ENCODE measurements at places on chromosomes 6 and 20.

DNA sequence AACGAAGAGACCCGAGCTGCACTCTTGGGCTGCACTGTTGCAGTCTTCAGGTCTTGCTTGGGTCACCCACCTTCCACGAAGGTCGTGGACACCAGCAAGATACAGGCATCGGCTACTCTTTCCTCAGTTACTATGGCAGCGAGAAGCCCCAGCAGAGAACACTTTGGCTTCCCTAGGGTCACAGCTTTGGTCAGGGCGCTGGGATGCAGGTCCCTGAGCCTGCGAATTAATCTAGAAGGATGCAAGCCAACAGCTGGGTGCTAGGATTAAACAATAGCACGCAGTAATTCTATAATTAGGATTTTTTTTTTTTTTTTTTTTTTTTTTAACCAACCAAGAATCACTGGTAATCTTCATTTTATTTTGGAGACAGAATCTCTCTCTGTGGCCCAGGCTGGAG, 2.1 kb downstream of the KHDC3L start:
- DNase-seq = no peak

- no peak for DNase-seq
These were observed 2.3 kb upstream of the GMDS start for GRCh38 chr6:2247664-2248063.

- DNase-seq = no peak
These were observed 562.8 kb downstream of the UTRN start for GRCh38 chr6:144847916-144848315.

GRCh38 chr6:136282906-136283305, 6.7 kb downstream of the BCLAF1 start:
- DNase-seq = no peak

DNA sequence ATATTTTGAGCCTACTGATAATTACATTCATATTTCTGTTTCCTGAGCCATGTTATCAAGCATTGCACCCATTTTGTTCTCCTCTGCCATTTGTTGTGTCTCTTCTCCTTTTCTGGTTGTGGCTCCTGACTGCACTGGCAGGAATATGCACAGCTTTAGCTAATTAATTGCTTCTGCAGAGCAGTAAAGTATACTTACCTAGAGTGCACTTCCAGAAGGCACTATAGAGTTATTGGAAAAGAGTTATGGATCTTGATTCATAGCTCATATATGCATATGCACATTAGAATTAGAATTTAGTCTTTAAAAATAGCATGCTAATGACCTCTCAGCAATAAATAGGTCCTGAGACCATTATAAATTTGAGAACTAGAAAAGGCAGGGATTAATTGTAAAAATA, 262.6 kb downstream of the NKAIN2 start:
- DNase-seq = no peak

DNA sequence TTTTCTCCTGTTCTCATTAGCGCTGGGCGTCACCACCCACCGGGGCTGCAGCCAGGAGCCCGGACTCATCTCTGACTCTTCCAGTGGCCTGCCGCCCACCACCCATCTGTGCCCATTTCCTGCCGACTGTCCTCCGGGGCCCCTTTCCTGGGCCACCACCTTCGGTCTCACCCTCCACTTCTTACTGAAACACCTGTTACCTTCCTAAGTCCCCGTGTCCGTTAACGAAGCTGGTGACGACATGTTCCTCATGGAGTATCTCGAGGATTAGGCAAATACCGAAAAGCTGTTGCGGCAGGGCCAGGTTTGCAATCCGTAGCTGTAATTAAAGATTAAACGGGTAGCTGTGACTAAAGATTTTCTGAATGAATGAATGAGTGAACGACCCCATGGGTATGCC, 80.2 kb downstream of the SRC start:
- DNase-seq = no peak

DNA sequence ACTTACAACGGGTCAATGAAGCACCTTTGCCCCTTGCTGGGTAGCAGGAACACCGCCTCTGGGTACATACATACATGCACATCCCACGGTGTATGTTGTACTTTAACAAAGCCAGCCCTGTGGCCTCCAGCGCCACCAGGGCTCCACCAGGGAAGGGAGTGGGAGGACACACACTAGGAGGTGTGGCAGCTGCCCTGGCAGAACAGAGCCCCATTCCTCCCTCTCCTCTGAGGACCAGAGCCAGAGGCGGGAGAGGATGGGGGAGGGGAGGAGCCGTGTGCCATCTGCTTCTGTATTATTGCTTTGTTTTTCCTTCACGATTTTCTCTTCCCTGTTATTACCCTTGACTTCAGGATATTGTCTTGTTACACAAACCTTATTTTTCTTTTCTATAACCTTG, 105.8 kb upstream of the TRAF3IP2 start:
- DNase-seq = no peak

DNA sequence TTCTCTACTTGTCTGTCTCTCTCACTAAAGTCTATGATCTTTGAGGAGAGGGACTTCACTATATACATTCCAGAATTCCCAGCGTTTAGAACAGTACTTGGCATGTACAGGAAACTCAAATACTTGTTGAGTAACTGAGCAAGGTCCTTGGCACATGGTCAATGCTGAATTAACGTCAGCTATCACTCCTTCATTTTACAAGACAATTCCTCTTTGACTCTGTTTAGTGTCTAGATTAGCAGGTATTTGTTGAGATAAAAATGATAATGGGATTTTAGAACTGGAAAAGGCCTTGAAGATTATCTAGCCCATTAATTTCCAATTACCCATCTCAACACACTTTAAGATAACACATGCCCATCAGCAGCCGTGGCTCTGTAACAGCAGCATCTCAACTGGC, 6.6 kb upstream of the GUCA1B start:
- DNase-seq = no peak

DNA sequence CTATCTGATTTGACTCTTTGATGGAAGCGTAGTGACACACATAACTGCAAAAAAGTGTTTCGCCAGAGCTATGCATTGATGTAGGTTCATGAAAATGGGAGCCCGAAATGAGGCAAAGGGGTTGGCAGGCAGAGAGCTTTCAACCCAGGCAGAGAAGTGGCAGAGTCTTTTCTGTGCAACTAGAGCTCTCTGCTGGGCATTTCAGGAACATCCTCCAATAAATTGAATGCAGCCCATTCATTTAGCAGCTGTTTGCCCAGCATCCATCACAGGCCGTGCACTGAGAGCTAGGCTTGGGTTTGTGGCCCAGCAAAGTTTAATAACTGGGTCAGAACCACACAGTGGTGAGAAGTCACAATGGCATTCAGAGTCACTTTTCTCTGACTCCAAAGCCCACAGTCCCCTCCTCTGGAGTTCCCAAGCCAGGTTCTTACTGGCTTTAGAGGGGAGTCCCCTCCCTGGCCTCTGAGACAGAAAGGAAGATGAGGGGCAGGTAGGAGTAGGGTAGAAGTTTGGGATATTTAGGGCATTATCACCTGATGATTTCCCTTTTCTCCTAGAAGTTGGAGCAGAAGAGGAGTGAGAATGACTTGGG, 31.8 kb upstream of the ELMO2 start:
- no peak for DNase-seq

- DNase-seq = no peak
These were observed 189.7 kb upstream of the PMEPA1 start for GRCh38 chr20:57899554-57899953.

- no peak for DNase-seq
These were observed 52.2 kb downstream of the MARCKS start for GRCh38 chr6:113909224-113909856.

Measured in stimulated activated CD4-positive, alpha-beta T cell treated with anti-CD3 and anti-CD28 coated beads, Interleukin-12 subunit alpha, Interleukin-12 subunit beta, amount 100 ng/mL, for 4 hours (primary cell).